ENCODE measurements at places on chromosomes 5 and 9.
A peak's percentile ranks its signal among the peaks of the same experiment; 100 is the strongest.

GRCh38 chr5:145661737-145662485 is 173.2 kb downstream of the PRELID2 start:
- DNase-seq, result no peak

DNA sequence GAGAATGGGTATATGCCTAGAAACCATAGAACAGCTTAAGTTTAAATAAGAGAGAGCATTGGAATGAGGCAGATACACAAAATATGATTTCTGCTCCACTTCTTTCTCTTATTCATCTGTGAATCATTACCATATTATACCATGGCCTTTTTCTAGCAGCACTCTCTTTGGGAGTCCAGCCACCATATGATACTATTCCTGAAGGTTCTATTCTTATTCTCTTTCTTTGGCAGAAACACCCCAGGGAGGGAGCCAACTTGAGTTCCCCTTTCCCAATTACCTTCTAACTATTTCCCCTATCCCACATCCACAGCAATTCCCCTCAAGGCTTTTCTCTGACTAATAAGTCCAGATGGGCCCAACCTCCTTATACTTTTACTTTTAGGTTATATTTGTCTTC is 55.9 kb downstream of the NDUFAF2 start:
- no peak for DNase-seq

DNA sequence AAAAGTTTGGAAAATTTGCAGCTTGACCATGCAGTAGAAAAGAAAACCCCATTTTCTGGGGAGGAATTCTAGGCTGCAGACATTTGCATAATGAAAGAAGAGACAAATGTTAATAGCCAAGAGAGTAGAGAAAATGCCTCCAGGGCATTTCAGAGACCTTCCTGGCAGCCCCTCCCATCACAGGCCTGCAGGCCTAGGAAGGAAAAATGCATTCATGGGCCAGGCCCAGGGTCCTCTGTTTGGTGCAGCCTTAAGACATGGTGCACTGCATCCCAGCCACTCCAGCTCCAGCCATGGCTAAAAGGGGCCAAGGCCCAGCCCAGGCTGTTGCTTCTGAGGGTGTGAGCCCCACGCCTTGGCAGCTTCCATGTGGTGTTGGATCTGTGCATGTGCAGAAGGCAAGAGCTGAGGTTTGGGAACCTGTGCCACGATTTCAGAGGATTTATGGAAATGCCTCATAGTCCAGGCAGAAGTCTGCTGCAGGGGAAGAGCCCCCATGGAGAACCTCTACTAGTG is 75.0 kb upstream of the OR13F1 start:
- DNase-seq, result no peak

DNA sequence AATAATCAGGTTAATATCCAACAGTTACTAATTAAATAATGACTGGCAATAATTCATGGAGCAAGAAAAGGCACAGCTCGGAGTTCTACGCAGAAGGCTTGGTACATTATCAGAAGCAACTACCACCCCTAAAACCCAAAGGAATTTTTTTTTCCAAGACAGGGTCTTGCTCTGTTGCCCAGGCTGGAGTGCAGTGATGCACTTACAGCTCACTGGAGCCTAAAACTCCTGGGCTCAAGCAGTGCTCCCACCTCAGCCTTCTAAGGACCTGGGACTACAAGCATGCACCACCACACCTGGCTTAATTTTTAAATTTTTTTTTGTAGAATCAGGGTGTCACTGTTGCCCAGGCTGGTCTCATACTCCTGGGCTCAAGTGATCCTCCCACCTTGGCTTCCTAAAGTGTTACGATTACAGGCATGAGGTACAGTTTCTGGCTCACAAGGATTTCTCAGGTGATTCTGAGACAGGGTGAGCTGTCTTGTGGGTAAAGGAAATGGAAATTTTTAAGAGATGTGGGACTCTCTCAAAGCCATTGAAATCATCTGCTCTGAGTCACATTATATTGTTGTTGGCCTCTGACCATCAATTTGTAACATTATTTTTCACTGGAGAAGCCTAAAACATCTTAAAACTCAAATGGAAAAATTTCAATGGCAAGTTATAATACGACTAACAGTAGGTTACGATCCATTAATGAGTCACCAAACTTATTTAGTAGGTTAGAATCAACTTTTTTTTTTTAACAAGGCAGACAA is 19.7 kb upstream of the HSDL2 start:
- DNase-seq, result peak; percentile 54

- peak; percentile 88 for DNase-seq
These were observed at the start of gene STOM for GRCh38 chr9:121369595-121370265. TSS of gene STOM (minus strand) at chr9:121370250. CDS start at chr9:121370187, 63 bp downstream.

DNA sequence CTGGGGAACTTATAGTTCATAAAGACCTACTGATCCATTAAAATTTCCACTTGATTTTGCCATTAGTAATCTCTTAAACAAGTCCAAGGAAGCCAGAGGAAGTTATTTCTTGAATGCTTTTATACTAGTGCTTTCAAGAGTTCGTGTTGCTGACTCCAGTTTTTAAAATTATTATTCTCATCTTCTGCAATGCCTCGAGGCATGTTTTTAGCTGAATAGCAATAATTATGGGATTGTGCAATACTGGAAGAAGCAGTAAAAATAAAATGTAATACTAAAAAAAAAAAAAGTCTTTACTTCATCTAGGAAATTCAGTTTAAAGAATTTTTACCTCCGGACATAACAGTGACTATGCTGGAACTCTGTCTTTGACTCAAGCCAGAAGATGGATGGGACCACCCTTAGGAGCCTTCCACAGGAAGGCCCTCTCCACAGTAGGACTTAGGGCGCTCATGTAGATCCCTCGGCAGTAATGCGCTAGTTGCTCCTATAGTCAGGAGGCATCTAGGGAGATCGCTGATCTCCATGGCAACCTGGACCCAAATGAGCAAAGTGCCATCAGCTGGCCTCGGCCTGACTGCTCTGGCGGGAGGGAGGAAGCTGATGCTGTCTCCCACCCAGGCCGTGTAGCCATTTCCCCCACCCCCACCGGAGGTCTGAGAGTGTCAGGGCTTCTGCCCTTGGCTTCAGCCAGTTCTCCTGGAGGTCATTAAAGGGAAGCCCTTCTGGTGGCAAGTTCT is 56.7 kb downstream of the DAPK1 start:
- no peak for DNase-seq

- DNase-seq, result no peak
These were observed 320.1 kb downstream of the DEPDC1B start for GRCh38 chr5:60379907-60380306.

- DNase-seq, result no peak
These were observed 945.2 kb upstream of the PTPRD start for GRCh38 chr9:11558043-11558442.

GRCh38 chr9:2059274-2059929 is 44.3 kb downstream of the SMARCA2 start:
- no peak for DNase-seq

- no peak for DNase-seq
These were observed 81.2 kb downstream of the ZNF618 start for GRCh38 chr9:113957351-113957750.

DNA sequence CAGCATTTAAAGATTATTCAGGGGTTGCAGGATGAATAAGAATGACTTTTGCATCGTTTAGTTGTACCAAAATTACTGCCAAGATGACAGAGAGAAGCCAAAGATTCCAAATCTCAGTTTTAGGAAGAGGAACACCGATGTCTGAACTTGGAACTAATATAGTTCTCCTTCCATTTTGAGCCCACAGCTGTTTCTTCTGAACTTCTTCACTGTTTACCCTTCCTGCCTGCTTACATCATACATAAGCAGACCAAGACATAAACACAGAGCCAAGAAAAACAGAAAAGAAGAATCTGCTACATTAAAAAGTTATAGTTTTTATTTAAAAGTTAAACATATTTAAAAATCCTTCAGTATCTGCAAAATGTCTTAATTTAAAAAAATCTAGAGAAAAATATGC is 146.9 kb upstream of the RAPGEF1 start:
- peak; percentile 37 for DNase-seq

- DNase-seq, result no peak
These were observed 601.1 kb downstream of the KCTD16 start for GRCh38 chr5:144771802-144772201.

DNA sequence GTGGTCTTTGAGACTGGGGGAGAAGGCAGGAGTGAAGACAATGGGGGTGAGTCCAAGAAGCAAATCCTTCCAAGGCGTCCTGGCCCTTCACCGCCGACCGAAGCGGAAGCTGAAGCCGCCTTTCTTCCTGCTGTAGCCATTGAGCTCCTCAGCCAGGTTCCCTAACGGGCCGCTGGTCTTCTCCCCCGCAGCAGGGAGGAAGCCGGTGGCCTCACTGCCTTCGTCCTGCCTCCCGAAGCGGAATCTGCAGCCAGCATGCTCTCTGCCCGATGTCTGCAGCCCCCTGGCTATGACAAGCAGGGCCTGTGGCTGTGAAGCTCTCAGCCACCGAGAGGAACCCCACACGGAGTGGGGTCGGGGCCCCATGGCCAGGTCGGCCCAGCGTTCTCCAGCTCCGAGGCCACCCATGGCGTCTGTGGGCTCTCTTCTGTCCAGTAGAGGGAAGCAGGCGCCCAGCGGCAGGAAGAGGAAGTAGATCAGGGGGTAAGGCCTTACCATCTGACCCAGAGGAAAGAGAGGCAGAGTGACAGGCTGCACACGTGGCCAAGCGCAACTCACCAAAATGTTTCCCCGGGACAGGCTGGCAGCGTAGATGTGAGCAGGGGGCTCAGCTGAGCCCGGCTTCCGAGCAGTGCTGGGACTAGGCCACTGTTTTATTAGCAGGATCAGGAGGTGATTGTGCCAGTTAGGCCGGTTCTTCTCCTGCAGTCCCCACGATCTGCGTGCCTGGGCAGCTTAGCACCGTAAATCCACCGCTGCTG is 3.1 kb downstream of the QRFP start:
- no peak for DNase-seq

DNA sequence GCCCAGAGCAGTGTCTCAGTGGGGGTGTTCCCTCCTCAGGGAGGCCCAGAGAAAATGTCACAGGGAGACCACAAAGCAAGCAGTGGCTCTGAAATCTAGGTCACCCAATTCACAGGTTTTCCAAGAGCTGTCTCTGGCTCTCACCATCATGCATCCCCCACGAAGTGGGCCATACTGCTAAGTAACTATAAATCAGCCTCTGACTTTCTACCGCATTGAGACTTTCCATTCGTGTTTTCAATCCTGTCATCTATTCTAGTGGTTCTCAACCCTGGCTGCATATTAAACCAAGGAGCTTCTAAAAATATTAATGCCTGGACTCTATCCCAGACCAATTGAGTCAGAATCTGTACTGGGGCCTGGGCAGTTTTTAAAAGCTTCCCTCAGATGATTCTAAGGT is 2.0 kb upstream of the C1QTNF3 start:
- no peak for DNase-seq

DNA sequence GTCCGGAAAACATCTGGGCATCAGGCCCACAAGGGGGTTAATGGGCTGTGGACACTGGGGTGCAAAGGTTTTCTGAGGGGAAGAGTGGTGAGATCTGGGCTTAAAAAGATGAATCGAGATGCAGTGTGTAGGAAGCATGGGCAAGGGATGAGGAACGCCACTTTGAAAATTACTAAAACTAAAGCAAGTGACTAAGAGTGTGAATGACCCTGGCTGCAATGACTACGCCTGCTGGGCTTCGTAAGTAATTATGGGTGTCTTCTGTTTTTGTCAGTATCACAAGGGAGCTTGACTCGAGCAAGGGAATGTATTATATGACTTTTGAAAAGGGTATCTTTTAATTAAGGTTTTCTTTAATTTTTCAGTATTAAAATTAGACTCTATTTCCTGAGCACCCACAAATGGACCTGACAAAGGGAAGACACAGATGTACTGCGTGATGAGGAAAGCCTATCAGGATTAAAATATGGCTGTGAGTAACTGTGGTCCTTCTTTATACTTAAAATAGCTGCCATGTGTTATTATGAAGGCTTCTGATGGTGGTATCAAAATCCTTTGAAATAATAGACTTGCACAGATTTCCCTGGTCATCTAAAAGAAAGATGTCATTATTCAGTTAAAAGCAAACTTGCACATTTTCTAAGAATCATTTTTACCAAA is 4.2 kb downstream of the CTXN3 start:
- DNase-seq, result no peak

DNA sequence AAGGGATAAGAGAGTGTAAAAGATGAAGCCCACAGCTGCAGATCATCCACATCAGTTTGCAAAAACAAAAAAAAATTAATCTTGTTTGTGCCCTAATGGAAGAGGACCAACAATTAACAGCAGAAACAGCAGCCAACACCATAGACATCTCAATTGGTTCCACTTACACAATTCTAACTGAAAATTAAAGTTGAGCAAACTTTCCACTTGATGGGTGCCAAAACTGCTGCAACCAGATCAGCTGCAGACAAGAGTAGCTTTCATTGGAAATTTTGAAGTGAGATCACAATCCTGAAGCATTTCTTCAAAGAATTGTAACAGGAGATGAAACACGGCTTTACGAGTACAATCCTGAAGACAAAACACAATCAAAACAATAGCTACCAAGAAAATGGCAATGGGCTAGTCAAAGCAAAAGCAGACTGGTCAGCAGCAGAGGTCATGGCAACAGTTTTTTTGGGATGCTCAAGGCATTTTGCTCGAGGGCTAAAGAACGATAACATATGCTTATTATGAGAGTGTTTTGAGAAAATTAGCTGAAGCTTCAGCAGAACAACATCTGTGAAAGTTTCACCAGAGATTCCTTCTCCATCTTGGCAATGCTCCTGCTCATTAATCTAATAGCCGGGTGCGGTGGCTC is 4.1 kb upstream of the RBM27 start:
- DNase-seq, result no peak

- DNase-seq, result peak; percentile 85
These were observed 13.0 kb downstream of the SLC4A9 start for GRCh38 chr5:140372971-140373487.

DNA sequence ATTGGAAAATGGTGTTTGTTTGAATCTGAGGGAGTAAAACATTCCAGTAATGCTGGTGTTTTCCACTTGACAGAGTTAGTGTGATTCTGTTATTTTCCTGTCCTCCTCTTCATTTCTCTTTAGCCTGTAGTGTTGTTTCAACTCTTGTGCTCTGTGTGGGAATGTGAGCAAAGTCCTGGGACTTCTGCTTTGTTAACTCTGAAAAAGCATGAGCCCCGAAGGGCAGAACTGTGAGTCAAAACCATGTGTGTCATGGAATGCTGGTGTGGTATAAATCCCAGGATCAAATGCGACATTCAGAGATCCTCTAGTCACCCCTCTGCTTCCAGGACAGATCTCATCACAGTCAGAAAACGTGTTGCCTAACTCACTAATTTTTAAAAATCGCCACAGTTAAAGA is 8.9 kb downstream of the F2R start:
- peak; percentile 75 for DNase-seq

DNA sequence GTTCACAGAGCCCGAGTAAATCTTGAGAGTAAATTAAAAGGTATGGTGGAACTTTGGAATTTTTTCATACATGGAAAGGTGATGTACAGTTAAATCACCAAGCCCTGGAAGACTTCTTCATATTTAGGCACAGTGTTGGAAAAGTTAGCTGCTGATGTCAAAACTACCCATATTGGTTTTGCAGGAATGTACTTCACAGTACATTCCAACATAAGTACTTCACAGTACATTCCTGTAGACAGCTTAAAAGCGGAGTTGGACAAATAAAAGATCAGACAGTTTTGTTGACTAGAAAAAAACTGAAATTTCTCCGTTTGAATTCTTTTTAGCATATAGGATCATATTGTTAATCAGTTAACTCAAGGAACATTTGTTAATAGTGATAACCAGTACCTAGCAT is 1.8 kb downstream of the RANBP17 start:
- DNase-seq, result peak; percentile 77

Measured in fibroblast of skin of scalp (primary cell).